ENCODE measurements at places on chromosomes 2 and 18.

- no peak for DNase-seq
Observed at GRCh38 chr2:202017940-202018339, 15.7 kb upstream of the FZD7 start.

DNA sequence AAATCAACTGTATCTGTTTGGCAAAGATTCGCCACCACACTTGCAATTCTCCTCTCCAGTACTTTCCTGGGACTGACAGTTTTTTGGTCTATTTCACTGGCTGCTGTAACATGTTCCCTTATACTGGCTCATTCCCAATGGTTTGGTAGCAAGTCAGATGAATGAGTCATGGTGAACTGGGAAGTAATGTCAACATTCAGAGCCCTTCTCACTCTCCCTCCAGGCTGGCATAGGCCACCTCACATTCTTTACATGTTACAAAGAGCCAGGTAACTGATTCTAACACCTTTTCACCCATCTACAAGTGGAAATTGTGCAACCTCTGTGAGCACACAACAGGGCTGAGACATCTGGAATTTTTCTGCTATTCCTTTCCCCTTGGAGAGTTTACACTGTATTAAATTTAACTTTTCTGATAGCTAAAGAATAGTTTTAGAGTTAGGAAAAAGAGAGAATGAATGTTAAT, 111.3 kb upstream of the TLK1 start:
- DNase-seq: no peak

DNA sequence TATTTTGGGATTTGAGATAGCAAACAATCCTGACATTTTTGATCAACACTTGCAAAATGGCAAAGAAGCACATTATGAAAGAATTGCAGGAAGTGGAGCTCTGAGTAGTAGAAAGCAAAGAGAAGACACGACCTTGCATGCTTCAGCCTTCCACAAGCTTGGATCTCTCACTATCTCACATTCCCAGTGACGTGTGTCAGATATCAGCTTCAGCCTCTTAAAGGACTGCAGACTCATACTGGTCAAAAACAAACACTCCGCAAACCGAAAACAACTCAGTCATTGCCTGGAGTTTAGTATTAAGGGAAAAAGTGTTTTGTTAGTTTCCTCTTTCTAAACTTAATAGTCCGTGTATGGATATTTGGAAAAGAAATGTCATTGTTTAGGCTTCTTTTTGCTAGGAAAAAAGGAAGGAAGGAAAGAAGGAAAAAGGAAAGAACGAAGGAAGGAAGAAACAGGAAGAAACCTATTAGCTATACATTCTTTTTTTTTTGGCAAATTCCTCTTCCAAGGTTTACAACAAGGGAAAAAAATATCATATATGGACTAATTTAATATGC, 32.6 kb upstream of the SLC40A1 start:
- no peak for DNase-seq

GRCh38 chr2:201558665-201559064, 84.6 kb downstream of the TMEM237 start:
- DNase-seq: no peak

DNA sequence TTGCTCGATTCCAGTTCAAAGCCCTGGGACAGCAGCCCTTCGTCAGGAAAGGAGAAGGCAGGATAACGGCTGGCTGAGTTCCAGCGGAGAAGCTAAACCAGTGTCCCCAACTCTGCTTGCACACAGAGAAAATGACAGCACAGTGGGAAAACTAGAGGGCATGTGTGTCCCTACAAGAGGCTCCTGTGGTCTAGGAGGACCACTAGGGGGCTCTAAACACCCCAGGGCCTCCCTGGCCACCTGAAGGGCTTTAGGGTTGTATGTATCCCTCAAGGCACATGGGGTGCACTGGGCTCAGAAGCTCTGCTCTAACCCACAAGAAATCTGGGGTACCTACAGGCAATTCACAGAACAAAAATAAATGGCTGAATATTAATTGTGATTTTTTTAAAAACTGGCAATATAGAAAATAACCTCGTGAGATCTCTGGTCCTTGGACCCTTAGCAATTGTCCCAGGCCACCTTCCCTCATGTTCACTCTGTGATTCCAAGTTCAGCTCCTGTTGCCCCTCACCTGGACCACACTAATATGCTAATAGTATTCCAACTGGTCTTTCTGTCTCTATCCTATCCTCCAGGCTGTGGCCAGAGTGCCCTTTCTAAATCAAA, 17.5 kb downstream of the STAT1 start:
- DNase-seq: no peak

DNA sequence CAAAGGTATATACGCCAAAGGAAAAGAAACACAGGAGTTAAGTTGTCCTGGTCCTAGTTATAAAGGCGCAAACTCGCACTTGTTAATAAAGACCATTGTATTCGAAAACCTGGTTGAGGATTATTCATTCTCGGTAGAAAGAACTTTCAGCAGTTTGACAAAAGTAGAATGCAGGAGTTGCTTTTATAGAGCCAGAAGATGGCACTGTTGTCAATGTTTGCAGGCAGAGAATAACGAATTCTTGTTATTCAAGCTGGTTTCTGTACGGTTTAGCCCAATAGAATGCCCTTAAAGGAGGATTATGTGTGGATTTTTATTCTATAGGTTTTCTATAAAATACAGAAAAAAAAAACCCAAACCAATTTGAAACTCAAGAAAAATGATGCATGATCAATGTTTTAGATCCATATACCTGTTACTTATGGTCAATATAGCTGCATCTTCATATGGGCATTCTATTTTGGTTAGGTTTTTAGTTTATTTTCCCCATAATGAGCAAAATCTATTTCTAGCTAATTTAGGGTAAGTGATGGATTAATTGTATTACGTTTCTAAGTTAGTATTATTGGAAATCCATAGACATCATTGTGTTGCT, 510.3 kb downstream of the PLCL1 start:
- DNase-seq: no peak

DNA sequence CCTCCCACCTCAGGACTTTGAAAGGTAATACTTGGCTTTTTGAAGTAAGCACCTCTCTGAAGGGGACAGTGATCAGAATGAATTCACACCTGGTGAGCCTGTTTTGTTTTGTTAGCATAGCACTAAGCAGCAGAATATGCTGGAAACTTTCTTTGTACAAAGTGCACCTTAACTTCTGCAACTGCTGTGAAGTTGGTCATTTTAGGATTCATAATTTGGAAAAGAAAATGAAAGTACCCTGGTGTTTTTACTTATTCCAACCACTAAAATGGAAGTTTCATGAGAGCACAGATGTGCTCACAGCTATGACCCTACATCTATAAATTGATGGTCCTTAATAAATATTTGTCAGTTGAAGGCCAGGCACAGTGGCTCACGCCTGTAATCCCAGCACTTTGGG, 257.8 kb upstream of the STON1 start:
- DNase-seq: no peak

Data from stimulated activated CD8-positive, alpha-beta memory T cell treated with anti-CD3 and anti-CD28 coated beads, Interleukin-4, amount 100 ng/mL, for 1 hour (primary cell).